NCI-H2107 (cell line): ENCODE measurements at places on chromosomes 12 and 14.

GRCh38 chr12:1013618-1014489, 22.8 kb downstream of the ERC1 start:
- DNase-seq: no peak

DNA sequence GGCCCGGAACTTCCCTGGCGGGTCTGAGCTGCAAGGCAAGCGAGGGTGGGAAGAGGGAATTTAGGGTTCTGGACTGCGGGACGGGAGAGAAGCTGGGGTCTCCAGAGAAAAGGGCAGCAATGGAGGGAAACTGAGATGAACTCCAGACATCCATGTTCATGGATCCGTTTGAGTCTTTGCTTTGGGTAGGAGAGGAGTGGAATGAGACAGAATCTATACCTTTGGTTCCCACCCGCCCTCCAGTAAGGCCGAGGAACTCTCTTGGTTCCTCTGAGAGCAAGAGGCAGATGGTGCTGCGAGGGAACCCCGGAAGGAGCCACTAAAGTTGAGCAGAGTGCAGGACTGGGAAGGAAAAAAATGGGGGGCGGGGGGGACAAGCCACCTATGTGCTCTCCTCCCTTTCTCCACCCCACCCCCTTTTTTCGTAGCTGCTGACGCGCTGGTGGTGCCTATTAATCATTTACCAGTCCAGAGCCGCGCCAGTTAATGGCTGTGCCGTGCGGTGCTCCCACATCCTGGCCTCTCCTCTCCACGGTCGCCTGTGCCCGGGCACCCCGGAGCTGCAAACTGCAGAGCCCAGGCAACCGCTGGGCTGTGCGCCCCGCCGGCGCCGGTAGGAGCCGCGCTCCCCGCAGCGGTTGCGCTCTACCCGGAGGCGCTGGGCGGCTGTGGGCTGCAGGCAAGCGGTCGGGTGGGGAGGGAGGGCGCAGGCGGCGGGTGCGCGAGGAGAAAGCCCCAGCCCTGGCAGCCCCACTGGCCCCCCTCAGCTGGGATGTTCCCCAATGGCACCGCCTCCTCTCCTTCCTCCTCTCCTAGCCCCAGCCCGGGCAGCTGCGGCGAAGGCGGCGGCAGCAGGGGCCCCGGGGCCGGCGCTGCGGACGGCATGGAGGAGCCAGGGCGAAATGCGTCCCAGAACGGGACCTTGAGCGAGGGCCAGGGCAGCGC, 1.2 kb downstream of the SSTR1 start:
- DNase-seq: no peak

GRCh38 chr12:13258717-13259119, 62.2 kb downstream of the EMP1 start:
- no peak for DNase-seq

- no peak for DNase-seq
These were observed 5.3 kb upstream of the PPP1R1A start for GRCh38 chr12:54593725-54594124.

GRCh38 chr12:124553862-124554428, 13.5 kb downstream of the NCOR2 start:
- no peak for DNase-seq

DNA sequence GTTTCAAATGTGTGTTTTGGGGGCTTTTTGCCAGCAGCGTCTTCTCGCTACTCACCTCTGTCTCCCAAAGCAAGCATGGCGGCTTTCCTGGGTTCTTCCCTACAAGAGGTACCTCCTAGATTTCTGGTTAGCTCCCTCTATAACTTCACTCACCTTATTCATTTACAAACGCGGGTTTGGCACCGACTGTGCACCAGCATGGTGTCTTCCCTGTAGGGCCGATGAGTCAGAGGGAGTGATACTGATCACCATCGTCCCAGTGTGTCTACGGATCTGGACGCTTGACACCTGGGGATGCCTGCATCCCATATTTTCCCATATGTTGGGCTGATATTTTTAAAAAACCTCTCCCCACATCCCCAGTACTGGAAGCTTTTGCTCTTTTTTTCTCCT, 8.0 kb upstream of the SERPINA12 start:
- DNase-seq: no peak

GRCh38 chr12:52662093-52662917, 10.3 kb upstream of the KRT2 start:
- no peak for DNase-seq

GRCh38 chr12:69966839-69967238, 141.8 kb downstream of the MYRFL start:
- no peak for DNase-seq

- DNase-seq: no peak
These were observed 47.7 kb downstream of the ELK3 start for GRCh38 chr12:96241846-96242256.

- no peak for DNase-seq
These were observed 18.4 kb downstream of the PIGH start for GRCh38 chr14:67581643-67582042.

DNA sequence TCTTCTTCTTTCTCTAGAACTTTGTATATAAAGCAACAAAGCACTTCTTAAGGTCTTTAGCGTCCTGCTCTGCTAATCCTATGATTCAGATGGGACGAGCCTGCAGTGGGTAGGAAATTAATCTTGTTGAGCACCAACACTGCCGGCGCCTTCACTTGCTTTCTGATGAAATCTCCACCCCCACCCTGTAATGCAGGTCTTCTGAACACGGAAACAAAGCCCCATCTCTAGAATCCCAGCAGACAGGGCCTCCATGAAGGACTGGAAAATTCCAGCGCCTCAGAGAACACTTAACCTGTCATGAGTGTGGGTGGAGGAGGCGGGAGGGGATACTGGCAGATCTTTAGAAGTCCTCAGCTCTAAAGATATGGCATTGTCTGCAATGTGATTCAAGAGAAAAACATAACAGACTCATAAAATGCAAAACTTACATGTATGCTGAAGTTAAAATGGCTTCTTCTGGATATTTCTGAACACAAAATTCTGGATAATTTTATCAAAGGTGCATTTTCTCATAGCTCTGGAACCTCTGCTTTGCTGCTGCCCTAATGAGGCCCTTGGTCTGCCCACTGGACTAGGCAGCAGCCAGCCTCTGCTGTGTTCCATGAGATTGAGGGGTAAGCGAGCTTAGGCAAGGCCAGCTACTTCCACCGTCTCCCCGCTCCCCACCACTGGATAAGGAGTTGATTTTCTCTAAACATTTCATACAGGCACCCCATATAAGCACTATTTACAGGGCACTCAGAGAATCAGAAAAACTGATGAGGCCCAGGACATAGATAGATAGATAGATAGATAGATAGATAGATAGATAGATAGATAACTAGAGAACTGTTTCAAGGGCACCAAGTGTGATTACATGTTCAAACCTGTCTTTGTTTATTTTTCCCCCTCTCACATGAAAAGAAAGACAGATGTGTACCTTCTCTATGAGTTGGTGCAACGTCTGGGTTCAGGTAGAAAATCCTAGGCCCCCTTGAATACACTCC, 43.1 kb downstream of the ZFP36L1 start:
- DNase-seq: no peak

DNA sequence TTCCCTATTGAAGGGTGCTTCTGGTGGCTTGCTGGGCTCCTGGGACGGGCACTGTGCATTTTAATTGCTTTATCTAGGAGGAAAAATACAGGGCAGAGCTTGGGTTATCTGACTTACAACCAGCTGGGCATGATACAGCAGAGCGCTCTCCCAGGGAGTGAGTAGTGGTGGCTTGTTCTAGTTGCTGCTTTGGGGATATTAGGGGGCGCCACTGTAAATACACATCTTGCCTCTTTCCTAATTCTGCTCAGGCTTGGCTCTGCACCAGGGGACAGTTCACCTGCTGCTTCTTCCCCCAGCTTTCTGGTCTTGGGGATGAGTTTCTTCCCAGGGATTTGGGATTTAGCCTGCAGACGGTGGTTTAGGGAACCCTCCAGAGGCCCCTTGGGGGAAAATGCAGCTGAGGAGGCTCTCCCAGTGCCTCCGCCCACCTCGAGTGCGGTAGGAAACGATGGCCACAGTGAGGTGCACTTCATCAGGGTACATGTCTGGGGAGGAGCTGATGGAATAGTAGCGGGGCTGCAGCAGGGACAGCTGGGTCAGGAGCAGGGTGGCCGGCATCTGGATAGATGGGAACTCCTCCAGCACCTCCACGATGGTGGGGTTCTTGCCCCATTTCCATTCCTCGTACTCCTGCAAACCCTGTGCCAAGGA, 36.9 kb upstream of the FBXO21 start:
- no peak for DNase-seq

- no peak for DNase-seq
These were observed 39.8 kb downstream of the SPRING1 start for GRCh38 chr12:116698116-116698515.

DNA sequence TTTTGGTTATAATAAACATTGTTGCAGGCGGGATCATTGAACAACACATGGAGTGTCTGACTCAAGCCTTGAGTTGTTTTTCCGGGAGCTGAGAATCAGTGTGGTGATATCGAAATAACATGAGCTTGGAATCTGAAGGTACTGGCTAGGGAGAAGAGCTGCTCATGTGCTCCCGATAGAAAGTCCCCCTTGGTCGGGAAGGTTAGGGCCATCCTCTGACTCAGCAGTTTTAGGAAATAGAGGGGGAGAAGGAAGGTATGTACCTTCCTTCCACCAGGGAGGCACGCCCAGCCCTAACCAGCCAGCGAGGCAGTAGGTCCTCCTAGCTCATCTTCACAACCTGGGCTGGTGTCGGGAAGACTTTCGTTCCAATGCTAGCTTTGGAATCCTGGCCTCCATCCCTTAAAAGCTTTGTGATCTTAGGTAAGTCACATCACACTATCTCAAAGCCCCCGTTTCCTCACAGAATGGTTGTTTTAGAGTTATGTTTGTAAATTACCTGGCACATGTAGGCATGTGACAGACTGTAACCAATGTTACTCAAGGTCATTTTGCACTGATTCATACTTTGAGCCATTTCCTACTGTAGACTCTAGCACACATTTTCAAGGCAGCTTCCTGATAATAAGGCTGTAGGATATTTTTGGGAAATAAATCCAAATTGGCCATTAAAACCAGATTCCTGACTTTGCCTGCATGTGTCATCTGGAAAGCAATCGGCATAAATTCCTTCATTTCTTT, 1.9 kb upstream of the RAB35 start:
- no peak for DNase-seq

- DNase-seq: no peak
These were observed 123.3 kb upstream of the OR4E1 start for GRCh38 chr14:21796916-21797315.

DNA sequence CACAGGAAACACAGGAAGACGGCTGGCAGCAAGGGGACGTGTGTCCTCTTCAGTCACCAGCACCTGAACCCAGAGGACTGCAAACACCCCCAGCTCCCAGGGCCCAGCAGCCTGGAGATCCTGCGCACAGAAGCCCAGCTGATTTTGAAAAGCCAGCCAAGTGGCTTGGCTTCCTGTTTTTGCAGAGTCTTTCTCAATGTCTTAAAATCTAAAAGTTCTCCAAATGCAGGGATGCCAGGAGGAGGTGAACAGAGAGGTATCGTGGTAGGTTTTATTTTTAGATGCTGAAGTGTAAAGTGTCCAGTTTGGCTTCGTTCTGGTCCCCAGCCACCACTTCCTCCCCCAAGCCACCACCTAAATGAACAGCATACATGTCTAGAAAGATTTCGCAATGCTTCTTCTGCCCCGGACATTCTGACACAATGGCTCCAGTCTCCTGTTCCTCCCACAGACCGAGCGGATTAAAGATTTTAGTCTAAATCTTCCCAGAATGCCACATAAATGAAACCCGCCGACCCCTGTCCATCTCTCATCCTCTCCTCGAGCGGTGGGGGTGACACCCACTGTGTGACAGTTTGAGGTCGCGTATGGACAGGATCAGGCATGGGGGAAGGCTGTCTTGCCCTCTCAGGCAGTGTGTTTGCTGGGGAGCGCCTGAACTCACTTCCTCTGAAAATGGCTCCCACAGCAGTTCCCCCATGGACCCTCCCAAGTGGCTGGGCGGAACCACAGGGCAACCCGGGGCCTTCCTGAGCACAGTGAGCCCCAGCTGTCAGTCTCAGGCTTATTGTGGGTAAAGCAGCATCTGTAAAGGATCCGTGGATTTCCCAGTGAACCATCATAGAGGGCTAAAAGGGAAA, 41.6 kb downstream of the ITPK1 start:
- DNase-seq: no peak

DNA sequence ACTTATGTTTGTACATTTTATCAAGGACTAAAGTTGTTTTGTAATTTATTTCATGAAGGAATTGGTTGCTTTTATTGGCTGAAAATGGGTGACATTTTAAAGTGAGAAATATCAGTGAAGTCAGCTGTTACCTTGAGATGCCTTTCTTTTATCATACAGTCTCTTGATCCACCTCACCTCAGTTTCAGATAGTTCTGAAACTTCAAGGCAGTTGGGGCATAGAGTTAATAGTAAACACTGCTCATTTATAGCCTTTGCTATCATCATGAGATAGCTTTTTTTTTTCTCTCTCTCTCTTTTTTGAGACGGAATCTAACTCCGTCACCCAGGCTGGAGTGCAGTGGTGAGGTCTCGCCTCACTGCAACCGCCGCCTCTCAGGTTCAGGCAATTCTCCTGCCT, 76.7 kb downstream of the MON2 start:
- no peak for DNase-seq

GRCh38 chr12:108657130-108657745, 23.5 kb upstream of the SELPLG start:
- no peak for DNase-seq

GRCh38 chr14:25615174-25615573, 565.2 kb upstream of the STXBP6 start:
- DNase-seq: no peak

DNA sequence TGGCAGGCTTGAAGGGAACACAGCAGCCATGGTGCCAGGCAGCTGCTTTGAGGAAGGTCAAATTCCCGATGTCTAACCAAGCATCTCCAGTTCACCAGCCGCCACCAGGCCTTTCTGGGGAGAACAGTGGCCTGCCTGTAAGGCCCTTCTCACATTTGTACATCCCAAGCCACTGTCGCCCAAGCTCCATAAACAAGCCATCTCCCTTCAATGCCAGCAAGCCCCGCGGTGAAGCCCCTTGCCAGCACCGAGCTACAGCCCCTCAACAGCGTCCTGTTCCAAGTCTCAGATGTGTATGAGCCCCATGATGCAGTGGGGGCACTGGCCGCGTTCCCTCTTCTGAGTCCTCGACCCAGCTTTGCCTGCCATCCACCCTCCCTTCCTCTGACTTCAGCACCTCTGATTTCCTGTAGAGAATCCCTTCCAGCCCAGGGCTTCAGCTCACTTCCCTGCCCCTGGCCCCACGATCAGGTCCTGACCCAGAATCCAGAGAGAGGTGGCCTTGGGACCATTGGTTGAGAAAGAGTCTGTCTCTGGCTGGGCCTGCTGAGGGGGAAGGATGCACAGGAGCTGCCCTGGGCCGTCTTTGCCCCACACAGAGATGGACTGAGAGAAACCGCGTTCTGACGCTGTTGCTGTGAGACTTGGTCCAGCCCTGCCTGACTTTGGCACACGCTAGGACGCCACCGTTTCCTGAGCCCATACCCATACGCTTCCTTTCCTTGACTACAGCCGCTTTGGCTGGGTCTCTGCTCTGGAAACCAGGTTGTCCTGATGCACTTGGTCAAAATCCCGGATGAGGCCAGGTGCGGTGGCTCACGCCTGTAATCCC, 1.9 kb upstream of the MMP17 start:
- no peak for DNase-seq

GRCh38 chr12:124780752-124781685, 82.6 kb downstream of the SCARB1 start:
- DNase-seq: no peak
